ENCODE measurements at places on chromosomes 2 and 18. TPM values are rescaled to one million over a fixed set of nuclear protein-coding genes. Genes with fewer than 3 reads are reported as not detected.

HOXD12 gene
- not detected for polyA plus RNA-seq

SLC5A7 gene
- not detected for polyA plus RNA-seq

CMPK2 gene
- polyA plus RNA-seq, result 3.1 TPM

OSGEPL1 gene
- polyA plus RNA-seq, result 12.0 TPM

OTX1 gene
- 0.54 TPM for polyA plus RNA-seq

SH3RF3 gene
- polyA plus RNA-seq, result 0.08 TPM

ZEB2 gene
- polyA plus RNA-seq, result 0.12 TPM

MC4R gene
- 0.03 TPM for polyA plus RNA-seq
